Pancreas (tissue), 10 donors: ENCODE measurements at places on chromosomes 3 and 15. TPM values are rescaled to one million over a fixed set of nuclear protein-coding genes. Genes with fewer than 3 reads are reported as not detected.

DNA sequence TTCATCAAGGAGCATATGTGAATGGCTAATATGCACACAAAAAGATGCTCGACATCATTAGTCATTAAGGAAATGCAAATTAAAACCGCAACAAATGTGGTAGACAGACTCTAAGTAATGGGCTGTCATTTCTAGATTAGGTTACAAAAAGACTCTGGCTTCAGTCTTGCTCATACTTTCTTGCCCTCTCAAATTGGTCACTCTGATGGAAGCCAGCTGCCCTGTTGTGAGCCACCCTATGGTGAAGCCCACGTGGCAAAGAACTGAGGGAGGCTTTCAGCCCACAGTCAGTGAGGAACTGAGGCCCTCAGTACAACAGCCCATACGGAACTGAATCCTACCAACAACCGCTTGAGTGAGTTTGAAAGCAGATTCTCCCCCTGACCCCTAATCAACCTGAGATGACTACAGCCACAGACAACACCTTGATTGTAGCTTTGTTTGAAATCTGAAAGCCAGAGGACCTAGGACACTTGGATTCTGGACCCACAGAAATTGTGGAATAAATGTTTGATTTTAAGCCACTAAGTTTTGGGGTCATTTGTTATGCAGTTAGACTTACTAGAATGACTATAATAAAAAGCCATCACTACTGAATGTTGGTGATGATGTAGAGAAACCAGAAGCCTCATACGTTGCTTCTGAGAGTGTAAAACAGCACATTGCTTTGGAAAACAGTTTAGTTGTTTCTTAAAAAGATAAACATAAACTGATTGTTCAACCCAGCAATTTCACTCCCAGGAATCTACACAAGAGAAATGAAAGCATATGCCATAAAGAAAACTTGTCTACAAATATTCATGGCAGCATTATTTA, 45.7 kb downstream of the EHHADH start:
- DNase-seq, result no peak

Gene TYRO3
- polyA plus RNA-seq, result 8.1 TPM

DNA sequence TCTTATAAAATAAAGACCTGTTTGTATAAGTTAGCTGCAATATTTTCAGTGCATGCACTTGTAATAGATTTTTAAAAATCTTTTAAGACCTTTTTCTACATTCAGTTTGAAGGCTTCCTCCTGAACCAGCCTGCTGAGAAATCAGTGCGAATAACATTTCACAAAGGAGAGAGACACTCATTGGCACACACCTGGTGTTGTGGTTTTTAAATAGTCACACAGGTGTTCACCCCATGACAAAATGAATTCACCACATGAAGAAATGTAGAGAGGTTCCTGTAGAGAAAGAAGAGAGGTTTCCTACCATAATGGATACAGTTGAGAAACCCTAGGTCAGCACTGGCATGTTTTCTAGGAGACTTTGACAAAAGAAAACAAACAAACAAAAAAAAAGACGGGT, 237.3 kb downstream of the CNTN6 start:
- DNase-seq, result no peak

DNA sequence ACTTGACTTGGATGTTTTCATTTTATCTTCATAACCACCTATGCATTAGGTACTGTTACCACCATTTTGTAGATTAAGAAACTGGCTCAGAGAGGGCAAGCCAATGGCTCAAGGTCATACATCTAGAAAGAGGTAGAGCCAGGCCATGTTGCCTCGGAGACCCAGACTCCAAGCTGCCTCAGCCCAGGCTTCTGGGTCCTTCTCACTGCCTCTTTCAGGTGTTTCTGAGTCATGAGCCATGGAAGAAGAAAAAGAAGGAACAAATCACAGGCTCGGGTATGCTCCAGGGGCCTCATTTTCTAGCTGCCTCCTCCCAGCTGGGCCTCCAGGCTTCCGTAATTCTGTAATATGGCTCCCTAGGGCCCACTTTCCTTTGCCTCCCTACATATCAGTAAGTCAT, 226.5 kb upstream of the TOPAZ1 start:
- DNase-seq, result no peak

Gene DNAH1
- 8.1 TPM for polyA plus RNA-seq

GRCh38 chr15:39431376-39431775, 149.5 kb upstream of the THBS1 start:
- DNase-seq, result no peak

GRCh38 chr3:134753999-134754742, 40.9 kb upstream of the EPHB1 start:
- no peak for DNase-seq

- no peak for DNase-seq
Observed at GRCh38 chr3:153246806-153247205, 84.8 kb downstream of the RAP2B start.

Gene GUCA1C
- 2.9 TPM for polyA plus RNA-seq

DNA sequence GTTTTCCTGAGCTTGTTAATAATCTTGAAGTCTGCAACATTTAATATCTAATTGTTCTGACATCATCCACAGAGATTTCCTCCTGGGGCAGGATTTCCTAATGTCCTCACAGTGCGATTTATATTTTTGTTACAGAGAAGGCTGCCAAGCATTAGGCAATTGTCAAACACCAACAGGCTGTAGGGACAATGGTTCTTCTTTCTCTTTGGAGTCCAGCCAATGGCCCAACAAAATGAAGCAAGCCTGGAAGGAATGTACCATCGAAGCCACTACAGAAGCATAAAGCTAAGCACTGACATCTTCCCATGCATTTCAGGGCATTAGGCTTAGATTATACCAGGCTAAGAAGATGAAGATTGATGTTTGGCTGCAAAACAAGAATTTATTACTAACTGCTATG, 173.0 kb upstream of the FRMD4B start:
- no peak for DNase-seq

- DNase-seq, result no peak
Observed at GRCh38 chr3:128863560-128863959, 15.9 kb upstream of the ACAD9 start.

DNA sequence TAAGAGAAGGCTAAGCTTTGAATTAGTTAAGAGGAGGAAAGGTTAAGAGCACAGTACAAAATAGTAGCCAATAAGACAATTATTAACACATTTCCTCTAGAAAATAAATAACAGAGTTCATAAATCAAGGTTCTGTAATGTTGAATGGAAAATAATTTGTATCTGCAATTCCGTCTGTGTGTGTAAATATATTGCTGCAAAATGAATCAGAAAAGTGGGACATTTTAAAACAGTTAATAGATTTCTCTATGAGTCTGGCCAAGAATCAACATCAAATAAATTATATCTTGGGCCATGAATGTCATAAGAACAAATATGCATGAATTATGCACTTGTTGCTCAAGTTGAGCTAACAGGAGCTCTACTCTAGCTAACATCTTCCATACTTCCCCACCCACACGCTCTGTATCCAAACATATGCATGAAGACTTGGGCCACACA, 14.2 kb upstream of the SUCNR1 start:
- no peak for DNase-seq

DNA sequence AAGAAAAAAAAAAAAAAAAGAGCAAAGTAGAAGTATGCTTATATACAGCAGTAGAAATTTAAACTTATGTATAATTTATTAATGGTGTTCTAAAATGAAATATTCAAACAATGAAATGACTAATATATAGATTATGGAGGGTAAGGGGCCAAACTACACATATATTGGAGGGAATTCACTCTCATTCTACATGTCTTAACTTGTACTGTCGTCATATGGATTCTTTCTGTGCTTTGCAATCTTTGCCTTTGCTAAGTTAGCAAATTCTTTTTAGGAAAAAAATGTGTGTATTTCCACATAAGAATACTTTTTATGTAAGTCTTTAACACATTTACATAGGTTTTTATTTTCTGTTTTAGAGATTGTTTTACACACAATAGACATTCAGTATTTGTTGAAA, 118.9 kb upstream of the MBNL1 start:
- no peak for DNase-seq

- no peak for DNase-seq
Observed at GRCh38 chr3:100696161-100696560, 13.1 kb upstream of the TFG start.

DNA sequence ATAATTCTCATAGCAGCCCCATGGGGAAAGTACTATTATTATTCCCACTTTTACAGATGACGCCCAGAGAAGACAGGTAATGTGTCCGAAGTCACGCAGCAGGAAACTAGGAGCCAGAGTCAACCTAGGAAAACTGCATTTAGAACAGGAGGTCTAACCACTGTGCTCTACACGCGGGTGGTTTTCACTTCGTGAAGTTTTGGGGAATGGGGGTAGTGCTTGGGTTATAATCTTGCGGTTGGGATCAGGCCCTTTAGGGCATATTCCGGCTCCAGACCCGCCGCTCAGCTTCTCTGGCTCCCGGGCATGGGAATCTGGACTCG, 5.2 kb downstream of the TPM1 start:
- DNase-seq, result no peak

- no peak for DNase-seq
Observed at GRCh38 chr3:10437995-10438901, 67.1 kb downstream of the ATP2B2 start.

DNA sequence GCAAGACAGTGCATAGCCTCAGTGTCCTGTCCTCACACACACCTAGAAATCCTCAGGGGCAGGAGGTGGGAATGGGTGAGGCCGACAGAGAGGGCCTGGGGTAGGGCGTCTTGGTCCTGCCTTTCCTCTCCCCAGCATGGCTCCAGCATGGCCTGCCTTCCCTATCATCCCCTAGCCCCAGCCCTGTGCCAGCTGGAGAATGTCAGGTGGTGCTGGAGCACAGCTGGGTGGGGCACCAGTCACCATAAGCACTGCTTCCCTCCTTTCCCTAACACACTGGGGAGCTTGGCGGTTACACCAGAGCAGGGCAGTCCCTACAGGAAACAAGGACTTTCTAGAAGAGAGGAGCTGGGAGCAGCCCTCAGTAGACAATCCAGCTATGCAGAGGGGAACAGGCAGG, 236.8 kb downstream of the KLF13 start:
- DNase-seq, result no peak

Gene RFX7
- polyA plus RNA-seq, result 1.3 TPM

Gene FAM3D
- polyA plus RNA-seq, result 0.68 TPM

DNA sequence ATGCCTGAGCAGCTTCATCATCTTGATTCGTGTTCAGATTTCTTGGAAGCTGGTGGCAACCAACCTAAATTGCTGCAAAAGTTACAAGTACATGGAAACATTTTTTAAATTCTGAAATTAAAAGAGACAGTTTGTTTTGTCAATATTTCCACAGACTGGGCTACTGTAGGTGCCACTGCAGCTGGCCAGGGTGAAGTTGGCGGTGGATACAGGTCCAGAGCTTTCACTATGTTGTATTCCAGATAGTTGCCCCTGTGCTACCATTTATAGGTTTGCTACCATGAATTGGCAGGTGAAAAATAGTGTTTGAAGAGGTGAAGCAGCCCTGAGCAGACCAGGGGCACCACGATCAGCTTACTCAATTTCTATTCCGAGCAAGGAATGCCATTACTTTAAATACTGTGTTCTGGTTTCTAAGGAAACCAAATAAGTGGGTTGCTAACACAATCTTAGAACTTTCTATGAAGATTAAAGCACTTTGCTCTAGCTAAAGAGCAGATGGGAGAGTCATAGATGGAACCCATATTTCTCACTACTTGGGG, 21.2 kb upstream of the SHC4 start:
- no peak for DNase-seq

Gene LRRC49
- 4.8 TPM for polyA plus RNA-seq

Gene ARID3B
- polyA plus RNA-seq, result 4.2 TPM

DNA sequence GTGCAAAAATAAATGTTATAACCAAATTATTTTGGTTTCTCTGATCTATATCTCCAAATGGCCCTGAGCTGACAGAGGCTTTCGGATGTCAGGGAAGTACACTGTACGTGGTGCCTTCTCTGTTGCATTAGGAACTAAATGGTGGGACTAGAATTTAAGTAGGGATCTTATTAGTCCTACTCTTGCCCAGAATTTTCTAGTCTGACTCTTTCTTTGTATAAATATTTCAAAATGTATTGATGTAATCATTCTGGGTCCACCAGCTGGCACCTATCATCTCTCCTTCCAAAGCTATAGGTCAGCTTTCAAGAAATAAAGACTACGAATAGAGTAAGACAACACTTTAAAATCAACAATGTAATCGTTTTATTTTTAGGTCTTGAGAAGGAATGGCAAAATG, 22.3 kb upstream of the MLF1 start:
- no peak for DNase-seq
